LHCN-M2 (cell line): ENCODE measurements at places on chromosomes 3 and 15.

GRCh38 chr3:190522621-190523222 lies 8.8 kb downstream of the IL1RAP start:
- DNase-seq = no peak

DNA sequence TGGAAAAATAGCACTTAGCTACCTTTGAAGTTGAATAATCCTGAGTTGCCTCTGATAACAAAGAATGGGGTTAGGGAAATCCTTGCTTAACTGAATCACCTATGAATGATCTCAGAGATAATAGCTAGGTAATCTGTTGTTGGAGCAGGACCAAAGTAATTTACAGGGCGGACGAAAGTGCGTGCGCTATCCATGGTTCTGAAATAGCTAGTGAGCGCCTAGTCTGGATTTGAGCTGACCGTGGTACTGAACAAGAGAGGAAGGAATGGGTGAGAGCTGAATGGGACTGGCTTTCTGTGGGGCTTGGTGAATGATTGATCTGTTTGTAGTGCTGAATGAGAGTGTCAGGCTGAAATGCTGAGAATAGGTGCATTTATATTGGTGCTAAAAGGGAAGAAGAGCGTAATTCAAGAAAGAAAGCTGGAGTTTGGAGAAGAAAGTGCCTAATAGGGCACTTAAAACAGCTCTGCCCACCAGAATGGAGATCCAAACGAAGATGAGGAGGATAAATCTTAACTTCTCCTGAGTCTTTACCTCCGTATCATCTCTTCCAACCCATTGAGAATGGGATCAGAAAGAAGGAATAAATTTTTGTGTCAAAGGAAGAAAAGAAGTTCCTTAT lies 10.1 kb downstream of the SCN10A start:
- DNase-seq = peak; percentile 70

DNA sequence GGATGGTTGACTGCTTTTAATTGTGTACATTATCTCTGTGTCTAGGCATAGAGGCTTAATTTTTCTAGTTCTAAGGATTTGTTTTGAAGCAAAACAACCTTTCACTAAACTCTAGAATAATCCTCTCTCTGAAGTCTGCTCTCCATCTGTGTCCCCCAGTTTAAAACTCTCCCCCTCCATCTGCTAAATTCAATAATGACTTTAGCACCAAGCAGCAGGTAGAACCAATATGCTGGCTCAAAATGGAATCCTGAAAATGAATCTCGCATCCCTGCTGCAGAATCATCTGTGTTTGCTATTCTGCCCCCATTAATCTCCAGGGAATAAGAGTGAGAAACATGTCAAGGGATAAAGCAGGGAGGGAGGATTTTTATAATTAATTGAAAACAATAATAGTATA lies 111.8 kb downstream of the TUSC7 start:
- DNase-seq = no peak

DNA sequence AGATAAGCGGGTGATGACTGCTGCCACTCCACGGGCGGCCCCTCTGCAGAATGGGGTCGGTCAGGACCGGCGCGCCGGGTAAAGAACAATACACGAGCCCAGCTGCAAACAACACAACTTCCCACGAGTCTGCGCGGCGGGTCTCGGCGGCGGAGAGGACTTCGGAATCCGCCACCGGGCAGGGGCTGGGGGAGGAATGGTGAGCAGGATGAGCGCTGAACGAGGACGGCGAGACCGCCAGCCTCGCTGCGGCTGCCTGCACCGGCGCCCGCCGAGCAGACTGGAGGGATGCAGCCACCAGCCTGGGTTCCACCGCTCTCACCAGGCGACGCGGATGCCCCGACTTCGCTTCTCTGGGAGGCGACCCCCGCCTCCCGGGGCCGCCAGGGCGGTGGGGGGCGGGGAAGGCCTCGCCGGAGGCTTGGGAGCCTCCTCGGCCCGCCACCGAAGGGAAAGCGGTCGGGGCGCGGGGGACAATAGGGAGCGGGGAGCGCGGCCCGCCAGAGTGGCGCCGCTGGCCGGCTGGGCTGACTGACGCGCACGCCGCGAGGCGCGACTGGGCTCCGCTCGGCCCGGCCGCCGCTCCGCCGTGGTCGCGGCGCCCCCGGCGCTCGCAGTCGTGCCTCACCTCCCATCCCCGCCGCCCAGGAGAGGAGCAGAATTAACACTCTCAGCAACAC lies 515 bp downstream of the ADAM10 start:
- DNase-seq = peak; percentile 42

DNA sequence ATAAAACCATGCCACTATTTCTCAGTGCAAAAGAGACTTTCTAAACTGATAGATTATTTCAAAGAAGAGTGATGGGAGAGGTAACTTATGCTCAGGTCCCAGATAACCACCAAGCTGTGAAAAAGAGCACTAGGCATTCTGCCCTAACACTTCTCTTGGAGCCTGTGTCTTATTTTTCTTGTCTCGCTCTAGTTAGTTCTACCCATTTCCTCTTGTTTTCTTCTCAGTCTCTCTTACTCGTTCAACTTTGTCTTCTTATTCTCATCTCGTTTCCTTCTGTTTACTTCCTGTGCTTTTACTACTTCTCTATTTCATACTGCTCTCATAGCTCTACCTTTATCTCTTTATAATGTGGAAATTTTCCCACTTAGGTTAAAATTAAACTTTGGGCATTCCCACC lies 91.8 kb upstream of the CGNL1 start:
- DNase-seq = no peak

DNA sequence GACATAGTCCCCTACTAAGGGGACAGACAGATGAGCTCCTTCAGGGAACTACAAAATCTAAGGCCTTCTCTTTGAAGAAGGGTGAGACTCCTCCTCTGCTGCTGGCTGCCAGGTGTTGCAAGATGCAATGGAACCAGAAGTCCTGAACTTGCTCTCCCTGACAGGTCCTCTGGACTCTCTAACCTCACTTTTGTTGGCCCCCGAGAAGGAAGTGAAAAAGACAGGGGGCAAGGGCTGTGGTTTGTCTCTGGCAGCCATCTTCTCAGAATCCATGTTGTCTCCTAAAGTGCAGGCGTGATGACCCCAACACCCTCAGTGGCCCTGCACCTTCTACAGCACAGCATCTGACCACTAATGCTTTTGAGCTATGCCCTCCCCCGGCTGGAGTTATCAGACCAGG lies 292.5 kb downstream of the CHST2 start:
- DNase-seq = no peak

DNA sequence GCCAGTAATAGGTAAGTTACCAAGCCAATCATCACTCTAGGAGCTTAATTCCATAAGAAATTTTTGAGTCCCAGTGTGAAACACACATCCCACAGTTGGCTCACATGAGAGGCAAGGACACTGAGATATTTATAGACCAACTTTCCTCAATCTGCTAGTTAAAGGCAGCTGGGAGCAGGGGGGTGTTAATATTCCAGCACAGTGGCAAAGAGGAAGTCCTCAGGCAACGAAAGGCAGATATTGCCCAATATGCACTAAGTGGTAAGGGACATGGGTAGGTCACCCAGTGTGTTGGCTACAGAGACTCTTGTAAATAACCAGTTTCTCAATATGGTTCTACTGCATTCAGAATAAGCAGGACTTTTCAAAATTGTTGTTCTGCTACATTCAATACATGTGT lies 61.0 kb downstream of the TOP2B start:
- DNase-seq = peak; percentile 58

DNA sequence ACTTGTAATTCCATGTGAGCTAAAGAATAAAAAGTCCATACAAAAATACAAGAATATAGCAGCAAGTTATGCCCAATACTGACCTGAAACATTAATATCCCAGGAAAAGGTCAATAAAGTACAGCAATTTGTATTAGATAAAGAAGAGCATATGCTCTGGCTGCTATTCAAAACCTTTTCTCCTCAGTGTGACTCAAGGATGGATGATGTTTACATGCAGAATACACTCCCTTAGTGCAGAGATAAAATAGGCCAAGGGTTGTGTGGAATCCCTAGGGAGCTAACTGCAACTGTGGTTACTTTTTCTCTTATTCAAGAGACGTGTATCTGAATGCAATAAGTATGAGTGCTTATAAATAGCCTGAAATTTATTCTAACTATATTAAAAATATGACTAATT lies 78.7 kb downstream of the SLC9A9 start:
- DNase-seq = peak; percentile 90

- peak; percentile 1 for DNase-seq
Observed at GRCh38 chr15:72536506-72536905, 62.4 kb downstream of the ARIH1 start.

DNA sequence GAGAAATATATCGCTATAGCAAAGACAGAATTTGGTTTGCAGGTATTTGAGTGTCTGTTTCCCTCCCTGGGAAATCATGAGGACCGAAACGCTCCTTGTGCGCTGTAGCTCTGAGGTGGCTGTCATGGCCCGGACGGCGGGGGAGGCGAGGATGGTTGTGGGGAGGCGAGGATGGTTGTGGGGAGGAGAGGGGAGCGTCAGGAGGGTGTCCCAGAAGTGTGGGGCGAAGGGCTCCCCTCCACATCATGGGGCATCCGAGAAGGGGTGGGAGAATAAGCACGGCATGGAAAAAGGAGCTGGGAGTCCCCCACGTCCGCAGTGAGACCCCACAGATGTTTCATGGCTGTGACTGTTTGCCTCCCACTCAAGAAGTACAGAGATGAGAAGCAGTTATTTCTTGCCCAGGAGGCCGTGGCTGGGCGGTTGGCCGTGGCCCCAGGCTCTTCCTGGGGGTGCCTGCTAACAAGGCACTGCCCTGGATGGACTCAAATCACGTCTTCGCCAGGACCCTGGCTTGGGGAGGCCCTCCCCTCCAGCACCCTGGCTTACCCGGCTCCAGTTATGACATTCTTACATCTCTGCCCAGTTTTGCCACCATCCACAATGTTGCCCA lies 947 bp upstream of the ATP10A start:
- DNase-seq = no peak

- no peak for DNase-seq
Observed at GRCh38 chr3:126125781-126126251, 41.9 kb upstream of the SLC41A3 start.
